ENCODE measurements at places on chromosomes 7 and 10.

DNA sequence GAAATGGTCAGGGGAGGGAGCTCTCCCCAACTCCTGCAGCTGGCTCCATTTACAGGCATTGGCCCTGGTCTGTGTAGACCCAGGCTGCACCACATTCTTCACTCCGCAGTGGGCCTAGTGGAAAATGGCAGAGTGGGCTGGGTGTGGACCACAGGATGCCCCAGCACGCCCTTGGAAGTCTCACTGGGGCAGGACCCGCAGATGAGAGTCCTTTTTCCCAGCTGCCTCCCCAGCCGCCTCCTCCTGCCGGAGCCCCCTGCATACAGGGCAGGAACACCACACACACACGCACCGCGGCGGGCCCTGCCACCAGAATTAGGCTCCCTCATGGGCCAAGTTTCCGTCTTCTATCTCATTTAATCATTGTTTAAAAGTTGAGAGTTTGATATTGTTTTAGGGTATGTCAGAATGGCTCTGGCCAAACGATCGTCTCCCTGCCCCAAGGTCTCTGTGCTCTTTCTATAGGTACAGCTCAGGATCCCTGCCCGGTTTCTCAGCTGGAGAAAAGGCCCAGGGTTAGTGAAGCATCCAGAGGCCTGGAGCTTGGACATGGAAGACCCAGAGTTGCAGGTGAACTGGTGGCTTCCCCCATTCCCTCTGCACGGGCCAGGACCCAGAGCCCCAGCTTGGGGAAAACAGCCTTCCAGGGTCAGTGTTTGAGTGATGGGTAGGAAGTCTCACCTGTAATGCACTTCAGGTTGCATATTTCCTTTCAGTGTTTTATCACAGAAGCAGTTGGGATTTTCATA lies 42.0 kb downstream of the ZNF467 start:
- DNase-seq = no peak

DNA sequence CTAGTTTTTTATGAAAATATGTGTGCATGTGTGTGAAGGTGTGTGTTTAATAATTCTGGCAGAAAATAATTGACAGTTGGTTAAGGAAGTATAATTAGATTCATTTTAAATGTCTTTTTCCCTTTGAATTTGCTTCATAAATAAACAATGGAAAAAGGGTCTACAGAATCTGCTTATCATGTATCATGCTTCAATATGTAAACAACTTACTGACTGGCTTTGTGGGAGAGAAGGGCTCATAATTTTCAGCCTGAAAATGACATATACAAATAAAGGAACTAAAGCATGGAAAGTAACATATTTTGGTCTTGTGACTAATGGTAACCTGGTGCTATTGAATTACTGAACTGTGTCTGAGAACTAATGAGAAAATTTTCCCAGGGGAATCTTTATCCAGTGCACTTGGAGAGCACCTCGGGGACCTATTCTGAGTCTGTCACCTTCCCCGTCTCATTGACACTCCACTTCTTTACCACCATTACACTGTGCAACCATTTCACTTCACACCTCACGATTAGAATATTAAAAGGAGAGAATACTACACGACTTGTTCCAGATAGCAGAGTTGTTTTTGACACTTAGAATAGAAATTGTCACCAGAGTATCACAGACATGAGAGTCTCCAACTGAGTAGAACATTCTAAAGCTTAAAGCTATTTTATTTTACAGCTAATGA lies 298.6 kb downstream of the TFEC start:
- no peak for DNase-seq

- DNase-seq = no peak
Observed at GRCh38 chr7:139696552-139696951, 81.2 kb downstream of the HIPK2 start.

DNA sequence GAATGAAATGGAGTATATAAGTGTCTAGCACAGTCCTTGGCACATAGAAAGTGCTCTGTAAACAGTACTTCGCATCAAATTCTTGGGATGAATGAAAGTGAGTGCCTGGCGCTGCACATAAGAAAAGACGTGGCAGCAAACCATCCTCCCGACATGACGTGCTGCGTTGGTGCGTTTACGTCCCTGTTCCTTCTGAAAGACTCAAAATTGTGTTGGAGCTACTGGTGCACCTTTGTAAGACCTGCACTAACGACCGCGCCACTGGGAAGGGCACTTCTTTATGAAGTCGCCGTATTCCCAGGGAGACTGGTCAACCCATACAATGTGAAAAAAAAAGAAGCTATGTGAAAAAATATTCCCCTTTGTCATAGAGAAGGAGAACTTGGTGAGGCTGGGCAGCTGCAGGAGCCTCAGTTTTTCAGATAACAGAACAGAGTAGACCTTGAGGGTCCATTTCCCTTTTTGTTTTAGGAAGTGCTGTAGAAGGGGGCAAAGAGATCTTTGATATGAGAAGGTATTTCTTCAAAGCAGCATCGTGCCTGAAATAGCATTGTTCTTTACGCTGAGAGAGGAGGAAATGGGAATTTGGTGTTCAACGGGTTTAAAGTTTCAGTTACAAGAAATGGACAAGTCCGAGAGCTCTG lies 91.7 kb downstream of the PTPRE start:
- no peak for DNase-seq

- DNase-seq = no peak
Observed at GRCh38 chr7:103541026-103541425, 95.0 kb upstream of the SLC26A5 start.

DNA sequence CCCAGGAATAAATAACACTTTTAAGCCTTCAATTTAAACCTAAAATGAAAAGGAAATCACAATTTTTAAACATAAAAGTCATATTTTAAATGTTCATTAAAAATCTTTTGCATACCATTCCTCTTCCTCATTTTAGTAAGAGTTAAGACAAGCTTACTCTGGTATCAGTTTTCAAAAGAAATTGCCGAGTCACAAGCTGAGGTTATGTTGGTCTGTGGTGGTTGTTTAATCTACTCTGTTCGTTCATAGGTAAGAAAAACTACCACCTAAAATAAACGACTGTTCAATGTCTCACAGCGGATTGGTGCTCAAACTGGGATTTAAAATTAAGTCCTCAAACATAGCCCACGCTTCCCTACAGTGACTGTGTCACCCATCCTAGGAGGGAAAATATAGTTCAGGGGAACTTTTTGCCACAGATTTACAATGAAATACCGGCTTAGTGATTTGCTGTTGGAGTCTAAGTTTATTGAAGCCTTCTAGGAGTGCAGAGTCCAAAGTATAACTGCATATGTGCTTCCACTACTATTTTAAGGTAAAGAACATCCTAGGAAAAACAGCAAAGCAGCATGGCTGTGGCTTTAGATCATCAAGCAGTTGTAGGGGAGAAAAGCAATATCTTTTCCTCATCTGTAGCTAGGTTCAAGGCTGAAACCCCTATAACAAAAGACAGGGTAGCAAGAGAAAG lies 61.1 kb downstream of the GNAT3 start:
- no peak for DNase-seq

DNA sequence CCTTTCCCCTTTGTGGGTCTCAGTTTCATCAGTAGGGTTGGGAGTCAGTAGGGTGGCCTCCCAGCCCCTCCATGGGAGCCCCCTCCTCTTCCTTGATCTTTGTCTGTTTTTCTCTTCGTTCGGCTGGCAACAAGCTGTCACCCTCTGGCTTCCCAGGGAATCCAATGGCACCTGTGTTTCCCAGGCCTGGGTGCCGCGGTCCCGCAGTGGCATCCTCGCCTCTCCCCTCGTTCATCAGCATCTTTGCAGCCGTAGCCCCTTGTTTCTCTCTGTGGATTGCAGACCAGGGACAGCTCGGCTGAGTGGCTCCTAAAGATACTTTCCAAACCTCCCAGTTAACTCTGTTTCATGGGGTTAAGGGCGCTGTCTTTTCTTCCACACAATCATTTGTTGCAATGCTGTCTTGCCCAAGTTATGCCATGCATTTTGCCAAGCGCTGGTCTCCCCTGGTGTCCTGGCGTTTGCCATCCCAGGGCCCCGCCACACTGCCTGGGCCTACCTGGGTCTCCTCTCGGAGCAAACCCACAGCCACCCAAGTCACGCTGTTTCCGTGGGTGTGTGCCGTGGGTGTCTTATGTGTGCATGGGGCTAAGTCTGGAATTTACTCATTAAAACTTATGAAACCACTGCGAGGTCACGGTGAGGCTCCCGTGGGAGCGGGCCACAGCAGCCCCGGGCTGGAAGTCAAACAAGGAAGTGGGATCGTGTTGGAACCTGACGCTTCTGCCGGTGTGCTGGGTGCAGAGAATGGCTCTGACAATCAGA lies 189.4 kb upstream of the SHH start:
- DNase-seq = no peak

DNA sequence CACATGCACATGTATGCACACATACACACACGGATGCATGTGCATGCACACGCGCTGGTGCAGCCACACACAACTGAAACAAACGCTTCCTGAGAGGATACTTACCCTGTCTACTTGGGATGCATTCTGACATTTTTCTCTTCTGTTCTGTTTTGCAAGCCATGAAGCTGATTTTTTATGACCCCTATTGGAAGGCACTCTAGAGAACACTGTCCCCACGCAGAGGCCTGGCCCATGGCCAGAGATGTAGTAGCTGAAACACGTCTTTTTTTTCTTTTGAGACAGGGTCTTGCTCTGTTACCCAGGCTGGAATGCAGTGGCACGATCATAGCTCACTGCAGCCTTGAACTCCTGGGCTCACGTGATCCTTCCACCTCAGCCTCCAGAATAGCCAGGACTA lies 47.9 kb downstream of the VWA2 start:
- DNase-seq = no peak

GRCh38 chr7:130242198-130243014 lies 24.3 kb upstream of the CPA2 start:
- DNase-seq = peak; percentile 30

- DNase-seq = peak; percentile 15
Observed at GRCh38 chr10:120336911-120337540, 120.0 kb upstream of the PLPP4 start.

DNA sequence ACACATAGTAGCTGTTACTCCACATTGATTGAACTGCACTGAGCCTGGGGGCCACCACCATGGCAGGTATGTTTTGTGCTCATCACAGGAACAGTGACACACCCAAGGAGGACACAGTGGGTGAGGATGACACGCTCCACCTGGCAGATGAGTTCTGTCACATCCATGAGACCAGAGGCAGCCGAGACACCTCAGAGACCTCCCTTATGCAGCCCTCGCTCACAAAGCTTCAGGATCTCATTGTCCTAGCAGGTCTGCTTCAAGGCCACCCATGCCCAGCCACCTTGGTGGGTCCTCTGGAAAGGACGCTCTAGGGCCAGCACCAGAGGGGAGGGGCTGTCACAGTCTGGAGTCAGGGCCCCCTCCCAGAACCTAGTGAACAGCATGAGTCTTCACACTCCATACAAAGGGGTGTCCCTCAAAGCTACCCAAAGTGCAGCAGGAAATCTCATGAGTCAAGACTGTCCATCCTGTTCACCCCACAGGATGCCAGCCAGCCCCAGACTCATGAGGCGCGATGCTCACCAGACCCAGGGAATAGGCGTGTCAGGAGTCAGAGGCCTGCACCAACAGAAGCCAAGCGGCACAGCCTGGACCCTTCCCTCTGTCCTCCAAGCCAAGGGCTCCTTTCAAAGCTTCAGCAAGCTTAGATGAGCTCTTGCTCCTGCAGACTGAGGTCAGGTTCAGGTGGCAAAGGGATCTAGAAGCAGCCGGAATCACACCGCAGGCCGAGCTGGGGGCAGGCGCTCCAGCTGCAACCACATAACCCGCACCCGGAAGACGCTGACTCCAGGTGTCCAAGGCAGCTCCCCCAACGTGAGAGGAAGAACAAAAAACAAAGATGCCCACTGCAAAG lies 9.6 kb downstream of the FAM53B start:
- no peak for DNase-seq

GRCh38 chr7:142611566-142612236 lies 137.6 kb upstream of the PRSS1 start:
- no peak for DNase-seq

DNA sequence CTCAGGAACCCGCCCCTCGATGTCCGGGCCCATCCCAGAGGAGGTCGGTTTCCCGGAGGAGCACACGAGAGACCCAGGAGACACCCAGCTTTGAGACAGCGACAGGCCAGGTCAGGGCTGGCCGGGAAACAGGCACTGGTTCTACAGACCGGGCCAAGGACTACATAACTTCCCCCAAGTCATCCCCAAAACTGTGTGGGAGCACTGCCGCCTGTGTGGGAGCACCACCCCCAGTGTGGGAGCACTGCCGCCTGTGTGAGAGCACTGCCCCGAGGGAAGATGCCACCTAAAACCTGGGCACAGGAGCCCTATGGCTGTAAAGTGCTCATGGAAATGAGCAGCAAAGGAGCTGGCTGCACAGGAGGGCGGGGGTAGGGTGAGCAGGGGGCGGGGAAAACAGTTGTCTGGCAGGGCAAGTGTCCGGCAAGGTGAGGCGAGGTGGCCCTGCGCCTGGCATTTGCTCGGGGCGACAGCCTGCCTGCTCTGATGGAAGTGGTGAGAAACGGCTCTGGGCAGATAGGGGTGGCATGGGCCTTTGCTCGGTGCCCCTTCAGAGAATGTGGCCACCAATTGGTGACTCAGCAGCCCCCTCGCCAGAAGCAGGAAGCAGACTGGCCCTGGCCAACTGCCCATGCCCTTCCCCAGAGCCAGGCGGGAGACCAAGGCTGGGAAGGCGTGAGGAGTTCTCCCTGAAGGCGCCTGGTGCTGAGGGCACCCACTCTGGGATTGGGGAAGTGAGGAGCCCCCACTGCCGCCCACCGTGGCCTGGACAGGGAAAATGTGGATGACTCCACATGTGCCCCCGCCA lies 26.2 kb downstream of the PAPOLB start:
- DNase-seq = no peak

DNA sequence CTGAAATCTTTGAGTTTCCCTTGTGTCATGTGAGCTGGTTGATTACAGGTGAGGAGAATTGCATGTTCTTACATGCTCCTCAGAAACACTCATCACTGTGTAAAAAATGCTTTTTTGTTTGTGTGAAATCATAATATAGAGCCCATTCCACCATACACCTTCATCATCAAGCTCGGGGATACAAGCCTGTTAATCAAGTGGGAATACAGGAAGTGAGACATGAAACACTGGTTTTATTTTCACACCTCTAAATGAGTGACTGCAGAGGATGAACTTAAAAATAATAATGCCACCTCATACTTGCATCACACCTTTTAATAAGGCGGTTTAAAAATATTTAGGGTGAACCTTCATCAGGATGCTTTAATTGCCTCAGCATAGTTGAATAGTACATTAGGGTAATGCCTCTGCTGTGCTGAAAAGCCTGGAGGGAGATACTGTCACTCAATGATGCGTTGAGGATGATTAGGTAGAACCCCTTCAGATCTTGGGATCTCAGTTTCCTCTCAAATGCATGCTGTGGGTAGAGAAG lies 164.6 kb downstream of the AUTS2 start:
- DNase-seq = no peak

- DNase-seq = no peak
Observed at GRCh38 chr10:7563368-7563767, 103.4 kb downstream of the ITIH5 start.

- no peak for DNase-seq
Observed at GRCh38 chr7:104793066-104793465, 220.9 kb upstream of the KMT2E start.

- DNase-seq = no peak
Observed at GRCh38 chr10:1642600-1643160, 94.6 kb downstream of the ADARB2 start.

- DNase-seq = no peak
Observed at GRCh38 chr7:134901389-134902020, 84.8 kb upstream of the AGBL3 start.

Data from stimulated activated CD4-positive, alpha-beta T cell treated with anti-CD3 and anti-CD28 coated beads, Interleukin-12 subunit alpha, Interleukin-12 subunit beta, amount 100 ng/mL, for 24 hours (primary cell).